ENCODE measurements at places on chromosomes 2 and 18.

GRCh38 chr2:95350774-95351597, 51.5 kb upstream of the FAHD2A start:
- DNase-seq = no peak

- no peak for DNase-seq
Observed at GRCh38 chr2:157413326-157414035, 30.4 kb downstream of the CYTIP start.

GRCh38 chr2:146867477-146867986, 977.3 kb upstream of the ACVR2A start:
- DNase-seq = no peak

DNA sequence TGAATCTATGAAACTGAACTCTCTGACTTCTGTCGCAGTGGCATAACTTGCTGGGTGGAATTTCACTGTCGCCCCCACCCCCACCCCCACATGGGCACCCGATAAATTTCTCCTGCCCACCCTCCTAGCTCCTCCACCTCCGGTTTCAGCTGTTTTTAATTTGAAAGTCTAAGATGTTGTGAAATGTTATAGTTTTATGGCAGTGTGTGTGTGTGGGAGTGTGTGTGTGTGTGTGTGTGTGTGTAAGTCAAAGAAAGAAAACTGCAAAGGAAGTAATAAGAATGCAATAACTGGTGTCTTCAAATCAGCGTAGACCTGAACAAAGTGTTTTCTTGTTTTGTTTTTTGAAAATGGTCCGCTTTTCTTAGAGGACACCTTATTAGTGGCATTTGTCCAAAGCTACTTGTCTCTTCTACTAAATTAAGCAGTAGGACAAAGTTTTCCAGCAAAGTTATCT, 388 bp downstream of the DTNA start:
- no peak for DNase-seq

DNA sequence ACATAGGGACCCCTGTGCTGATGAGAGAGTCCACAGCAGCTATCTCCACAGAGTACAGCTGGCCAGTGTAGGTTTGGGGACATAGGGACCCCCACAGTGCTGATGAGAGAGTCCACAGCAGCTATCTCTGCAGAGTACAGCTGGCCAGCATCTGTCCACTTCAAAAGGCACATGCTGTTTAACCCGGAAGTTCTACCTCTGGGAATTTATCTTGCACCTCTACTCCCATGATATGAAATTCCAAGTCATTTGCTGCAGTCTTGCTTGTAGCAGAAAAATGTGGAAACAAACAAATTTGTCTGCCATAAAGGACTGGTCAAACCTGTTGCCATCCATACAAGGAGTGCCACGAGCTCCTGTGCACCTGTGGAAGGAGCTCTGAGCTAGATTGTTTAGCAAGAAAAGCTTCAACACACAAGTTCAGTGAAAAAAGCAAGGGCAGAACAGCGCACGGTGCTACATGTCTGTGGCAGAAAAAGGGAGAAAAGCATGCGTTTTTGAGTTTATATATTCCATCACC, 33.1 kb downstream of the LRRFIP1 start:
- no peak for DNase-seq

- DNase-seq = no peak
Observed at GRCh38 chr2:174729797-174730697, 34.2 kb downstream of the CHRNA1 start.

GRCh38 chr18:46333431-46334135, 229.4 kb downstream of the HAUS1 start:
- DNase-seq = peak; percentile 63

DNA sequence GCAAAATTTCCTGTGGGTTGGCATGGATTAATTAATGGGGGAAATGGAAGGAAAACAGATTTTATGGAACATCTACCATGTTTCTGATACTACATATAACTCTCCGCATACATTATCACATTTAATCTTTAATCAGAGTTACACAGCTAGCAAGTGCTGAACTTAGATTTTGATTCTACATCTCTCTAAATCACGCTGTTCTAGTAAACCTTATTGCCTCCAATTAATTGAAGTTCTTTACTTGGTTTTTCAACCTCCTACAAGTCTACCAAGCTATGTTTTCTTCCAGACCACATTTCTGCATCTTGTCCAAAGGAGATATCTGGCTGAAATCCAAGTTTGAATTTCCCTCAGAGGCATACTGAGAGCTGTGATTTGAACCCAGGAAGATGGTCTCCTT, 125.8 kb upstream of the GAREM1 start:
- no peak for DNase-seq

DNA sequence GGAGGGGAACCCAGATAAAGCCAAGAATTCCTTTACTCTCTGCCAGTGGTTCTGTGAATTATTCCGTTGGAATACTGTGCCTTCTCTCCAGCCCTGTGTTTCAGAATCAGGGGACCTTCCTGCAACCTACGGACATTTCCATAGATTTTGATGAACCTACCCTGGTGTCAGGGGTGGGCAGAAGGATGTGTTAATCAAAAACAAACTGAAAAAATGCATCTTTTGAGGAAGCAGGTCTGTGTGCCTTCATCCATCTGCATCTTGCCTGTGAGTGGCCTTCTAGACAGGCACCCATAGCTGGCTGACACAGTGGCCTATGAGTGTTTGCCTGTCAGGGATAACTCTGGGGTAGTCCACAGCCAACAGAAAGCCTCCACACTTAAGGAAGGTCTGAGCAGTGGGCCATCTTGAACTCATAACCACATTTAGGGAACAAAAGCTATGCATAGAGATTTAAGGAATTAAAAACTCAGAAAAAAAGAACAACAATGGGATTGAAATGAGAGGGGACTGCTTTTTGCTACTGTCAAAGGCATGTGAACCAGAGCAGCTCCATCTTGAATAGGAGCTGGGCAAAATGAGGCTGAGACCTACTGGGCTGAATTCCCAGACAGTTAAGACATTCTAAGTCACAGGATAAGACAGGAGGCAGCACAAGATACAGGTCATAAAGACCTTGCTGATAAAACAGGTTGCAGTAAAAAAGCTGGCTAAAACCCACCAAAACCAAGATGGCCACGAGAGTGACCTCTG, 45.9 kb upstream of the ITGA6 start:
- DNase-seq = no peak

DNA sequence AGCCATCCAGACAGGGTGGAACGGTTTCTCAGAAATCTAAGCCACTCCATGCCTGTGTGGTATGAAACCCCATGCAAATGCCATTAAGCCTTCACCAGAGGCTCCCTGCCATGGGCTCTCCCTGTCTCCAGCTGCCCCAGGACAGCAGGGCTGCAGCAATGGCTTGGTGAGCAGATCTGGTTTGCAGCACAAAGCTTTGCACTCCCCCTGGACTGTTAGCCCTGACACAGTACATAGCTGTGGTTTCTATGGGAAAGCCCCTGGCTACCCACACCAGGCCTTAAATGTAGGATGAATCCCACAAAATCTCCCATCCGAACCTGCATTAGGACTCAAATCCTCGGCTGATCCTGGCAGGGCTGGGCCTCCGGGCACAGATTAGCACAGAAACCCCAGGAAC, 291.6 kb downstream of the TNS1 start:
- DNase-seq = no peak

GRCh38 chr2:192146069-192147015, 48.4 kb downstream of the TMEFF2 start:
- no peak for DNase-seq

GRCh38 chr2:216205486-216205885, 96.3 kb downstream of the XRCC5 start:
- DNase-seq = no peak

GRCh38 chr18:9825571-9826073, 60.2 kb upstream of the TXNDC2 start:
- DNase-seq = no peak

DNA sequence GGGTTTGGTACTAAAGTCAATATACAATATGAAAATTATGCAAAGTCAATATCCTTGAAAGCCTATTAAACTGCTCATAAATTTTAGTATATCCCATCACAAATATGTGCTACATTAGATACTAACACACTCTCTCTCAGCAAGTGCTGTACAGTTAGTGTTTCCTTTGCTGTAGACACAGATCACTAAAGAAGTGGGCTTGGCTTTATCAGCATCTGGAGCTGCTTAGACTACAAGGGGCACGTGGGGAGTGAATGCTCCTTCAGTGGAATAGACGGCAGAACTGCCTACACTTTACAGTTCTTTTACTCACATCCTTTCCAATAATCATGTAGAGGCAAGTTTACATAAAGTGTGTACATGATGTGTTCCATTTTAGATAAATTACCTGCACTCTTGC, 26.0 kb upstream of the EFEMP1 start:
- DNase-seq = no peak
